ENCODE measurements at places on chromosomes 16 and 17.

- DNase-seq, result no peak
Observed at GRCh38 chr17:61387011-61387410, 12.6 kb upstream of the TBX2 start.

DNA sequence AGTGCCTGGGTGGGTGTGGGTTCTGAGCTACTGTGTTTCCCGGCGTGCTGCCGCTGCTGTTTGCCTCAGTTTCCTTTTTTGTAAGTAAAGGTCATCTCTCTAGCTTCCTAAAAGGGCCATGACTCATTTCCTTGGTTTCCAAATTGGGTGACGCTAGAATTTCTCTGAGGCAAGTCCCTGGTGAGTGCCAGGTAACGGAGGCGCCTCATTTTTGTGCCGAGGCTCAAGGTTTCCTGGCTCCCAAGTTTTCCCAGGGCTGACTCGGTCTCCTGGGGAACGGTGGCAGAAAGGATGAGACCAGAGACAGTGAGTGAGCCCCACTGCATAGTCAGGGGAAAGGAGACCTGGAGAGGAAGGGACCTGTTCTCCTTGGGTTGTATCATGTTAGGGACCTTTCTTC, 20.3 kb downstream of the MSI2 start:
- no peak for DNase-seq

DNA sequence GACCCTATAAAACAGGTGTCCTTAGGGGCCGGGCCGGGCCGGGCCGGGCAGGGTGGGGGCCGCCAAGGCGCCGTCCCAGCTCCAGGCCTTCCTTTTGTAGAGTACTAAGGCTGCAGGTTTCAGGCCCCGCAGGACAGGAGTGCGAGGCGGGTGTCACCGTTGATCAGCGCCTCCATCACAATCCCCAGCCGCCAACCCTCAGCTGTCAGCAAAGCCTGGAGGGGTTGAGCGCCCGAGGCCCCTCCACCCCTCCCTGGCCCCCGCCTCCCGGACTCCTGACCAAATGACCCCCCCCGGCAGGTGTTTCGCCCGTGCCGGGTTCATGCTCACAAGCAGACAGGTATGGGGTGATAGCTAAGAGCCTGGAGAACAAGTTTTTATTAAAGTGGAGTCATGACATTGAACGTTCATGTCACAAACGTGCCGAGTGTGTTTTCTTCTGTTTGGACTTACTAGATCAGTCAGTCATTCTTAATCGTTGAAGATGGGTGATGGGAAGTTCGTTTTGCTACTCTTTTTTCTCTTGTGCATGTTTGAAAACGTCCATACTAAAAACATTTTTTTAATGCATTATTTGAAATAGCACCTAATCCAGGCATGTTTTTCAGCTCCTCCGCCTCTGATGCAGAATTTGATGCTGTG, 534 bp downstream of the ARL2BP start:
- no peak for DNase-seq

DNA sequence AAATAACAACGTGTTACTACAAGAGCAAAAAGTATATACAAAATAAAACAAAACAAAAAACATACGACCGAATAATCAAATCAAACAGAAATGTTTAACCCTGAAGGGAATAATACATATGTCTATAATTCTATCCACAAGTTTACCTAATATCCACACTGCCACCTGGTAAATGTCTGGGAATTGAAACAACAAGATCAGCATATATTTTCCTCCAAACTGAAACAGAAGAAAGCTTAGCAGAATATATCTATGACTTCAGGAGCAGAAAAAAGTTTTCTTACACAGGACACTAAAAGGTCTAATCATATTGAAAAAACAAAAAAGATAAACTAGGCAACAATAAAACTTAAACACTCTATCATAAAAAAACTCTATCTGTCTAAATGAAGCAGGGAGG, 404.0 kb downstream of the CDH11 start:
- DNase-seq, result no peak

DNA sequence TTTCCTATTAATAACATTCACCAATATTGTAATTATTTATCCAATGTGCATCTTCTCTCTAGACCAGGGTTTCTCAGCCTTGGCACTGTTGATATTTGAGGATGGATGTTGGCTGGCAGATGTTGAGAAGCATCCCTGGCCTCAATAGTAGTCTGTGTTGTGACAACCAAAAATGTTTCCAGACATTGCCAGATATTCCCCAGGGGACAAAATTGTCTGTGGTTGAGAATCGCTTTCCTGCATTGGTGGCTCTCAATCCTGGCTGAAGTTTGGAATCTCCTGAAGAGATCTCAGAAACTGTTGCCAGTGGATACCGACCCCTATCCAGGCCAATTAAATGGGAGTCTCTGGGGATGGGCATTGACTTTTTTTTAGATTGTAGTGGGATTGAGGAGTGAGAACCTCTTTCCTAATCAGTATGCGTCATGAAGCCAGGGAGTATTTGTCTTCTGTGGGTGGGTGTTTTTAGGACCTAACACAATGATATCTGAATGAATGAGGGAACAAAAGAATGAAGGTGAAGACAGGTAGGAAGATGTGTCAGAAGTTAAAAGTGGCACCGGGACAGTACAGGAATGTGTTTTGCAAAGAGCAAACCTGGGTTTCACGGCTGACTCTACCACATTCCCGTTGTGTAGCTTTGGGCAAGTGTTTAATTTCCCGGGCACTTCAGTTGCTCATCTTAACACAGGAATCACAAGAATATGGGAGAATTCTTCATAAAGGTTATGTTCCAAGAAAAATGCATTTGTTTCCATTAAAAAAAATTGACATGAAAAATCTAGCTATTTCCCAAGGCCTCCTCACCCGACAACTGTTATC, 24.3 kb downstream of the HSD17B2 start:
- no peak for DNase-seq

GRCh38 chr16:3646348-3646920, 8.1 kb upstream of the DNASE1 start:
- DNase-seq, result no peak

DNA sequence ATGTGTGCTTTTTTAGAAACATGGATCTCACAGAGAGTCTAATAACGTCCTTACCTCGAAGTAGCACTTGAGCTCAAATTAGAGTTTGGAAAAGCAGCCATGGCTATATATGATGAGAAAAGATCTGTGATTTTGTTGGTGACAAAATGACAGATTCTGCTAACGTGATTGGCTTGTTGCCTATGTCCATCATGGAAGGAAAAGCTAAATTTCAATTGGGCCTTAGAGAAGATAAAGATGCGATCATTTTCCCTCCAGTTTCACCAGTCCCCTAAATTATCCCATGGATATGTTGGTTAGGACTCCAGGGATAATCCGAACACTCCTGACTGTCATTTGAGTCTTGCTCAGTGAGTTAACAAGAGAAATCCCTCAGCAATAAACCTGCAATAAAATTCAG, 175.8 kb downstream of the C16orf95 start:
- no peak for DNase-seq

DNA sequence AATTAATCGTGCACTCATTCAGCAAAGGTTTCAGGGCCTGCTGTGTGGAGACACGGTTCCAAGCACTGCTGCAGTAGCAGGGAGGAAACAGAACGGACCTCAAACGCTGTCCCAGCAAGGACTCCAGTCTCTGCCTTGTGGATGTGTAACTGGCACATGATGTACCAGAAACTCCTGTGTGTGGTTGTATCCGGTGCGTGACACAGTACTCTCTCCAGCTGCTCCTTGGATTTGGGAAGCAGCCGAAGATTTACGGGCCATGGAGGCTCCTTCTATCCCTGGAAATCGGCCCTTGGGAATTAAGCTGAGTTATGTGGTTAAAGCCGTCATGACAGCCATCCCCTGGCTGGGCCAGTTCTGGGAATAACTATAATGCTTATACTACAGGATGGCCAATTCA, 8.5 kb upstream of the ANKRD11 start:
- DNase-seq, result no peak

DNA sequence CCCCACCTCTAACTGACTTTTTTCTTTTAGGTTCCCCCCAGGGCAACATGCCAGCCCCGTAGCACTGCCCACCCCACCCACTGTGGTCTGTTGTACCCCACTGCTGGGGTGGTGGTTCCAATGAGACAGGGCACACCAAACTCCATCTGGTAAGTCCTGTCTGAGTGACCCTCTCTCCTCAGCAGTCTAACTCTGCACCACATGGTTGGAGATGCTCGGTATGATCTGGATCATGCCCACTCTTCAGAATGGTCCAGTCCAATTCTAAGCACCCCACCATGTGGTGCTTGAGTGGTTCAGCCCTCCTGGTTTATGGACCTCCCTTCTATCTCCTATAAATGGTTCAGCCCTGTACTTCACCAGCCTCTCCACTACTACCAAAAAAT, 5.9 kb downstream of the KDM6B start:
- no peak for DNase-seq

DNA sequence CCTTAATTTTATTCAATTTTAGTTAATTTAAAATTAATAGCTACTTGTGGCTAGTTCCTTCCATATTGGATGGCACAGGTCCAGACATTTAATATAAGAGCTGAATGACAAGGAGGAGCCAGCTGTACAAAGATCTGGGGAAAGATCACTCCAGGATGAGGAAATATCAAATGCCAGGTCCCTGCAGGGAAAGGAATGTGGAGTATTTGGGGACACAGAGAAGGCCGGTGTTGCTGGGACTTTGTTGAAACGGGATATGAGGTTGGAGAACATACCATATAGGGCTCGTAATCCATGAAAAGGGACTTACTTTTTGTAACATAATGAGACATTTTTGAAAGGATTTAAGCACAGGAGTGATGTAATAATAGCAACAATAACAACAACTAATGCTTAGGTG, 426.8 kb downstream of the HS3ST4 start:
- DNase-seq, result no peak

- no peak for DNase-seq
Observed at GRCh38 chr17:4987767-4988567, 492 bp upstream of the CAMTA2 start.

DNA sequence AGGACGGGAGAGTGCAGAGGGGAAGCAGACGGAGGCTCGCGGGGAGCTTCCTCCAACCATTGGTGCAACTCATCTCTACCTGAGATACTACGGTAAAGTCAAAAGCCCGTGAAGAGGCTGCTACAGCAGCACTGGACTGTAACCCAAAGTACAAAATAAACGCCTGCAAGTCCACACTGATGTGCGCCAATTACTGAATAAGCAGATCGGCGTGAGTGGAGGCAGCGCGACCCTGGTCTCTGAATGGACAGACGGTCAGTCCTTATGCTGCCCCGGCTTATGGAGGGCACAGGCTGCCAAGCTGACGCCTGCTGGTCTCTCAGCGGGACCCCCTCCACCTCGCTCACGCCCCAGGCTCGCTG, 58.5 kb downstream of the LMF1 start:
- no peak for DNase-seq

- DNase-seq, result no peak
Observed at GRCh38 chr16:1745900-1746692, 25.2 kb downstream of the NME3 start.

GRCh38 chr17:50613007-50613992, 21.4 kb upstream of the ABCC3 start:
- DNase-seq, result no peak

GRCh38 chr16:2848933-2849725, 8.8 kb downstream of the PRSS22 start:
- DNase-seq, result no peak

GRCh38 chr17:81535007-81535328, 6.8 kb downstream of the FSCN2 start:
- DNase-seq, result no peak

DNA sequence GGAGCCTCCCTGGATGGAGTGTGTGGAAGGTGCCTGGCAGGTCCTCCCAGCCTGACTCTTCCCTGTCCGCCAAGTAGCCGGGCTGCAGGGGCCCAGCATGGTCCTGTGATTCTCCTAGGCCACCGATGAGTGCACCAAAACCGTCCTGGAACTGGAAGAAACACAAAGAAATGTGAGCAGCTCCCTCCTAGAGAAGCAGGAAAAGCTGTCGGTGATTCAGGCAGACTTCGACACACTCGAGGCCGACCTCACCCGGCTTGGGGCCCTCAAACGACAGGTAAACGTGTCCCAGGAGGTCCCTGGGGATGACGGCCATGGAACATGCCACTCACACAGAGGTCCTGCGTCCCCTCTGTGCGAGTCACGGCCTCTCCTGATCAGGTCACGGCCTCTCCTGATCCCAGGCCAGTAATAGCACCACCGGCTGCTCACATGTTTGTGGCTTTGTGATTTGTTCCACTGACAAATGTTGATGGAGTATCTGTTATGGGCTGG, 4.2 kb upstream of the GAA start:
- no peak for DNase-seq

GRCh38 chr17:28460901-28461300, 12.5 kb upstream of the SLC13A2 start:
- DNase-seq, result no peak

DNA sequence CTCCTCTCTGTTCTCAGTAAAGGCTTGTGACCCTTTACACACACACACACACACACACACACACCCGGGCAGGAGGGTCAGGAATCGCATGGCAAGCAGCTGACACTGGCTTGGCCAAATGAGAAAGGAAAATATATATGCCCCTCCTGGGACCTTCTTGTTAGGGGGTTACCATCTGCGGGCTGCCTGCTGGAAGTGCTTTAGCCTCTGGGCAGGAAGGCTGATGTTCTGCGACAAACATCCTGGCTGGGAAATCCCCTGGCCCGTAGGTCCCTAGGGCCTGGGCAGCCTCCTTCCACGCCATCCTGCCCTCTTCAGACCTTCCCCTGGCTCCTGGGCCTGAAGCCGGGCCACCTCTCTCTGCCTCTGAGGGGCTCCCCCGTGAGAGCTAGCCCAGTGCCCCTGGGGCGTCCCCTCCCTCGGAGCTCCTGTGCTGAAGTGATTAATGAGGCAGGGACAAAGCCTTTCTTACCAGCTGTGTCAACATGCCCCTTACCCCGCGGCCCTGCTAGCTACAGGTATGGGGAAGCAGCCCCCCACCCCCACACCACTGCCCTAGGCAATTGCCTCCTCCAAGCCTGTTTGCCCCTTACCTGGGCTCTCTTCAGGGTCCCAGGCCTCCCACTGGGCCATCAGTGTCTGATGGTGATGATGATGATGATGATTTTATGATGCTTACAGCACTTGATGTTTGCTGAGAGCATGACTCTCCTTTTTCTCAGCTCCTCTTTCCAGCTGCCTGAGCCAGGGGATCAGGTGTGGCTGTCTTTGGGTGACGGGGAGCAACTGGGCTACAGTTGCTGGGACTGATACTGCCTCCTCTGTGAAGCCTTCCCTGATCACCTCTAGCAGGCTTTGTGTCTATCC, 32.8 kb upstream of the ETV4 start:
- no peak for DNase-seq

- no peak for DNase-seq
Observed at GRCh38 chr17:4584917-4585637, 748 bp downstream of the SMTNL2 start.

GRCh38 chr16:64910356-64910755, 211.5 kb downstream of the CDH11 start:
- no peak for DNase-seq

DNA sequence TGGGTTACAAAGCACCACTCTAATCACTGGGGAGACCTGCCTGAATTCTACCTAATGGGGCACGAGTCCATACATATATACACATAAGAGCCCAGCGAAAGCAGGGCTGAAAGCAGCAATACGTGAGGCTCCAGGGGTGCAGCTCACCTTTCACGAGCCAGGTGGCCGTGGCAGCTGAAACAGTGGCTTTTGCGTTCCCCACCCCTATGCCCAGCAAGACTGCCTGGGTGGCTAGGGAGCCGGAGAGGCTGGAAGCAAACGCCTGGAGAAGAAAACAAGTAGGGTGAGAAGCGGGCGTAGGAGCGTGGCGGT, 618 bp downstream of the RUSF1 start:
- DNase-seq, result no peak

GRCh38 chr16:79519448-79519847, 81.1 kb downstream of the MAF start:
- no peak for DNase-seq
